ENCODE measurements at places on chromosomes 6 and 20.

- DNase-seq, result no peak
Measured at GRCh38 chr6:32178547-32179440, 589 bp downstream of the RNF5 start.

DNA sequence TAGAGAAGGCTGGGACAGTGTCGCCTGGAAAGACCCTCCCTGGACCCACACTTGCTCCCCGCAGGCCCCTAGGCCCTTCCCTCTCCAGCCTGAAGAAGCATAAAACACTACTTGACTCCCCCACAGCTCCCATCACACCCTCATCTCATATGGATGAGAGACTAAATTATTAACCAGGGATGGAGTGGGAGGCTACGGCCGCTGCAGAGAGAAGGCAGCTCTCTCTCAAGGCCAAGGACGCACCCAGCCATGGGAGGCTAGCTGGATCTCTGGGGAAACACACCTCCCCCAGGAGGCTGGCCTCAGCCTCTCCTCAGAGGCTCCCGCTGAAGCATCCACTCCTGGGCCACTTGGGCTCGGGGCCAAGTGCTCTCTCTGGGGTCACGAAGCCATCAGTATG is 102.5 kb downstream of the GRM4 start:
- no peak for DNase-seq

- no peak for DNase-seq
Measured at GRCh38 chr20:38275815-38276550, 15.4 kb upstream of the KIAA1755 start.

DNA sequence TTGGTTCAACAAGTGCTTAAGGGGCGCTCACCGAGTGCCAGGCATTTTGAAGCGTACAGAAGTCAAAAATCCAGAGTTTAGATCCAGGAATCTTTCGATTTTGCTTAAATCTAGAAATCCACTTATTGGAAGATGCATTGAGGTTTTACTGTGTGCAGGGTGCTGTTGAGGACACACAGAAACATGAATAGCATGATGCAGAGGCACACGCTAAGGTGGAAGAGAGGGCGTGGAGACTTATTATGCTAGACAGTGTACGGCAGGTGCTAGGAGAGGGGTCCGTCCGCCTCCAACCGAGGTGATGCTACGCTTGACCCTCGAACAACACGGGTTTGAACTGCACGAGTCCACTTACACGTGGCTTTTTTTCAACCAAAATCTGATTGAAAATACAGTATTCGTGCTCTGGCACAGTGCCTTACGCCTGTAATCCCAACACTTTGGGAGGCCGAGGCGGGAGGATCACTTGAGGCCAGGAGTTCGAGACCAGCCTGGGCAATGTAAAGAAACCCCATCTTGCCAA is 1.0 kb upstream of the KIF13A start:
- DNase-seq, result no peak

GRCh38 chr6:142870787-142871415 is 74.1 kb downstream of the HIVEP2 start:
- no peak for DNase-seq

DNA sequence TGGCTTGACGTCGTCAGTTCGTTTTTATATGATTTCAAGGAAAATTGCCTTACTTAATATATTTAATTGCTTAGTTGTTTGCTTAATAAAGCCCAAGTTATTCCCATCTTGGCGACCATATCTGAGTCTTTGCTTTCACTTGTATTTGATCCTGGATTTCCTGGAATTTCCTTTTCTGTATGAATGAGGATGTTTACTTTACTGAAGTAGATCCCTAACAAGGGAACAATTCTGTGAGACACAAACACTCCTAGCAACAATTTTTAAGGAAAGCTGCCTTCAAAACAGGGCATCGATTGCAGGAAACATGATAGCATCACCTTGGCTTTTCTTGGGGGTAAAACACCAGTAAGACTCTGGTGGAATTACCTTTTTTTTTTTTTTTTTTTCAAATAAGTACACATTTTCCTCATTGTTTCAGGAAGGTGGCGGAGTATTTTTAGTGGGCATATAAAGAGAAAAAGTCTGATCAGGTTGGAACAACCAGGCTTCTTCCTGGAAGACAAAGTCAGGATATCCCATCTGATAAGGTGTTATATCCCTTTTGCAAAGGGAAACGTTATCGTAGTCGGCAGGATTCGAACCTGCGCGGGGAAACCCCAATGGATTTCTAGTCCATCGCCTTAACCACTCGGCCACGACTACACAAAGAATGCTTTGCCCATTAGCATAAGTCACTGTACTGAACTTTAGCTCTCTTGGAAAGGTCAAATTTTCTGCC is 68.5 kb upstream of the ZNF184 start:
- DNase-seq, result no peak

- no peak for DNase-seq
Measured at GRCh38 chr6:106470316-106470715, 109.8 kb downstream of the CRYBG1 start.

DNA sequence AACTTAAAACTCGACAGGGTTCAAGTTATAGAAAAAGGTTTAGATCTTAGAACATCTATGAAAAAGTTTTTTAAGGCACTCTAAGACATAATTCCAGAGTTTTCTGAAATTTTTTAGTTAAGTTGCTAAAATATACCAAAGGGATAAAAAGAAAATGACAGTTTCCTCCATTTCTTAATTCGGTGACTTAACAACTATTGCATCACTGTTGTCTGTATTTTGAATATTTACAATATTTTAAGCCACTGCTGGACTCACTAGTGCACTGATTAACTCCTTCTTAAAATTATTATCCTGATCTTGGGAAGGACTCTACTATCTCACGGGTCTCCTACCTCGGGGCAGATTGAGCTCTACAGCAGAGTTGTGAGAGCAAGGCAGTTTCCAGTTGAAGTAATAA is 91.0 kb downstream of the ADGB start:
- DNase-seq, result no peak

GRCh38 chr6:32397252-32397920 is 9.6 kb downstream of the BTNL2 start:
- no peak for DNase-seq

DNA sequence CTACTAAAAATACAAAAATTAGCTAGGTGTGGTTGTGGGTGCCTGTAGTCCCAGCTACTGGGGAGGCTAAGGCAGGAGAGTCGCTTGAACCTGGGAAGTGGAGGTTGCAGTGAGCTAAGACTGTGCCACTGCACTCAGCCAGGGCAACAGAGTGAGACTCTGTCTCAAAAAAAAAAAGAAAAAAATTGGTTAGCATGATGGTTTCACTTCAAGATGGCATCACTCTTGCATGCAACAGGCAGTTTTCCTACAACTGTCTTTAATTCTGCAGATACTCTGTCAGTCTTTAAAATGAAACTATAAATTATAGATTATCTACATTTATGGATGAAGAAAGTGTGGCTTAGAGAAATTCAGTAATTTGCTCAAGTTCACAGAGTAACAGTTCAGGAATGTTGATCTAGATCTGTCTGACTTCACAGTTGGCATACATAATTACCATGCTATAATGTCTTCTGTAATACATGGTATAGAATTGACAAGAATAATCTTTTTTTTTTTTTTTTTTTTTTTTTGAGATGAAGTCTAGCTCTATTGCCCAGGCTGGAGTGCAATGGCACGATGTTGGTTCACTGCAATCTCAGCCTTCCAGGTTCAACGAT is 27.0 kb downstream of the ITCH start:
- DNase-seq, result no peak

DNA sequence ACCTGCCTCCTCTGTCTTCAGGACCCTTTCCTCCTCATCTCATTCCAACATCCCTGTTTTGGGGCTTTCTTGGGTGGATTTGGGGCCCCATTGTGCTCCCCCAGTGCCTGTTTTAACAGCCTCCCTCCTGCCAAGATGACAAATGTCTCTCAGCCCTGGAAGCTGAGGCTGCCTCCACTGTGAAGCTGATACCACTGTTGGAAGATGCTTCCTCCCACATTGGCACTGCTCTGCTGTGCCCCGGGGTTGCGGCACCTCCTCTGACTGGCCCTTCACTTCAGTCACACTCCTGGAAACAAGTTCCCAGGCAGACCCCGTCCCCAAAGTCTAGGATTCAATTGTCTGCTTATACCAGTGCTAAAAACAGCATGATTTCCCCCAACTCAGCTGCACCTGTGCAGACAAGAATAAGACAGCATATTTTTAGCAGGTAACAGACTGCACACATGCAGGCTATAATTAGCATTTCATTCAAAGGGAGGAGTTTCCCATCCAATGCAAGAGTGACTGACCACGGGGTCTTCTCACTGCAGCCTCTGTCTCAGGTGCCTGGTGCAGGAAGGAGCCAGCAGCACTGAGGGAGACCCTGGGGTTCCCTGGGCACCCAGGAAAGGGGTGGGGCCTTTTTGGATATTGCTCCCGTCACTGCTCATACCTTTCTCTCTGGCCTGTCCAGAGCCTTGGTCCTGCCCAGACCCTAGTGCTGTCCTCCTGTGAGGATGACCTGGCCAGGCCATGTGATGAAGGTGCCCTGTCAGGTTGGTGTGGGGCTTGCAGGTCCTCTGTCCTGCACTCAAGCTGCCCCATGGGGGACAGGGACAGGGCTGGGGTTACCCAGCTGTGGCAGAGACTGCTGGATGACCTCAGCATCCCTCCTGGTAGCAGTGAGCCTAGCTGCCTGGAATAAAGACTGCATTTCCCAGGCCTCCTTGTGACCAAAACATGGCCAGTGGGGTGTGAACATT is 31.5 kb upstream of the SULF2 start:
- no peak for DNase-seq

DNA sequence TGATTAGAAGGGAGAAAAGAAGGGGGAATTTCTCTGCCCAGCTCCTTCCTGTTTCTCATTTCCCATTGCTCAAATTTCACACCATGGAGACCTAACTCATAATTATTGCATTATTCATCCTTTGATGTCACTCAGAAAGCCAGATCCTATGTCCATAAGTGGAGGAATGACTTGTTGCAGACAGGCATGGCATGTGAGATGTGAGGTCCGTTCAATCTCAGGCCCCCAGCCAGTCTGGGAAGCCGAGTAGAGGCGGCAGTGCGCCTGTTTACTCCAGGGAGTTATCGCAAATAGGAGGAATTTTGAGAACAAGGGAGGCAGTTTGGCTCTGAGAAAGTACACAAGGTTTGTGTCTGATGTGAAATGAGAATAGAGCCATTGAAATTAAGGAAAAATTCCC is 26.9 kb upstream of the MOCS1 start:
- DNase-seq, result no peak

- peak; percentile 12 for DNase-seq
Measured at GRCh38 chr6:141562851-141563763, 569.6 kb upstream of the GJE1 start.

- no peak for DNase-seq
Measured at GRCh38 chr6:34547701-34548644, 8.2 kb downstream of the SPDEF start.

DNA sequence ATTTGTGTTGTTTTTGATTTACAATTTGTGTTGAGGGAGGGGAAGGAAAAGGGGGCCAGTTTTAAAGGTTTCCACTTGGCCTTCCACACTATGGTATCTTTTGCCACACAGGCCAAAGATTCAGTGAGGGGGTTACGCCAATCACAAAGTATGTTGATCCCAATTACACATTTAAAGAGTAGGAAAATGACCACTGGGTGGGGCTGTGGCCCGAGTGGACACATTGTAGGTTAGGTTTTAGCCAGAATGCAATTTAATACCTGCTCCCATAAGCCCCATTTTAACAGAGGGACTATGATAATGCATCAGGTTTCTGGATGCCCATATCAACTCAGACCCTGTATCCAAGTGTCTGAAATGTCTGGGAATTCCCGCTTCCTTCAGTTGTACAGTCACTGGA is 15.6 kb downstream of the VGLL2 start:
- no peak for DNase-seq

- DNase-seq, result no peak
Measured at GRCh38 chr20:6976106-6976900, 208.8 kb downstream of the BMP2 start.

DNA sequence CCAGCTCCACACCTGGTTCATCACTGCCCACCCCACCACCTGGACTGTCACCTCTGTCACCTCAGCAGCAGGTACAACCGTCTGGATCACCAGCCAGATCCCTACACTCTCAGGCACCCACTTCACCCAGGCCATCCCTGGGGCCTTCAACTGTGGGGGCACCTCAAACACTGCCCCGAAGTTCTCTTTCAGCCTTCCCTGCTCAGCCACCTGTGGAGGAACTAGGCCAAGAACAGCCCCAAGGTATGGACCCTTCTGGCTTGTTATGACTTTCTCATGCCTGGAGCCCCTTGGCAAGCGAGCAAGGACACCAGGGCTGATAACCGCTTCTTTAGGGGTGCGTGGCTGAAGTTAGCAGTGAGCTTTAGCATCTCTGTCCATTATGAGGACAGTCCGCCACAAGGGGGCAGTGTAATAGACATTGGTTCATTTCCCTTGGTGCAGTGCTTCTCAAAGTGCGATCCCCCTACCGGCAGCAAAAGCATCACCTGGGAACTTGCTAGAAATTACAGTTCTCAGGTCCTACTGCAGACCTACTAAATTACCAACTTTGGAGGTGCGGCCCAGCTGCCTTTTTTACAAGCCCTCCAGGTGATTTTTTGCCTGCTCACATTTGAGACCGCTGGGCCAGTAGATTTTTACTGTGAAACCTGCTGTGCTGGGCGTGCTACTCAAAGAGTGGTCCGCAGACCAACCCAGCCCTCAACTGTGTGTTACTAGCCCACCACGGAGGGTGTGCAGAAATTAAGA is 32.5 kb downstream of the PNPLA1 start:
- peak; percentile 94 for DNase-seq

- DNase-seq, result no peak
Measured at GRCh38 chr6:53109612-53110011, 39.0 kb downstream of the GCM1 start.

DNA sequence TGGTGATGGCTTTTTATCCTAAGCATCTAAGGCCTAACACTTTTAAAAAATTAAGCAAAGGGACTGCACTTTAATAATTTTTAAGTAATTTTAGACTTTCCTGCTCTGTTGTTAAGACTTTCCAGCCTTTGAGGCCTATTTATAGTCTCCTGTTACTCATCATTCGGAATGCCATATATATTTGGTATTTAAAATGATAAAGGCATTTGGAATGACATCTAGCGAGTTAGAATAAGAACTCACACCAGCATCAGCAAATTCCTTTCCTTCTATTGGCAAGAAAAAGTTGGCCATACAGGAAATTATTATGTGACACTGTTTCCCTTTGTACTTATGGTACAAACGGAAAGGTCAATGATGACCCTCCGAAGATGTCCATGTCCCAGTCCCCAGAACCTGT is 88.1 kb upstream of the STMND1 start:
- DNase-seq, result no peak

Measured in stimulated activated CD8-positive, alpha-beta memory T cell treated with anti-CD3 and anti-CD28 coated beads, Interleukin-15, amount 100 ng/mL, for 1 hour (primary cell).